ENCODE measurements at places on chromosomes 3 and 15.

- peak; percentile 66 for DNase-seq
Observed at GRCh38 chr15:64224511-64224910, 61.7 kb upstream of the PPIB start.

- DNase-seq = no peak
Observed at GRCh38 chr3:179703816-179704215, 51.0 kb downstream of the USP13 start.

DNA sequence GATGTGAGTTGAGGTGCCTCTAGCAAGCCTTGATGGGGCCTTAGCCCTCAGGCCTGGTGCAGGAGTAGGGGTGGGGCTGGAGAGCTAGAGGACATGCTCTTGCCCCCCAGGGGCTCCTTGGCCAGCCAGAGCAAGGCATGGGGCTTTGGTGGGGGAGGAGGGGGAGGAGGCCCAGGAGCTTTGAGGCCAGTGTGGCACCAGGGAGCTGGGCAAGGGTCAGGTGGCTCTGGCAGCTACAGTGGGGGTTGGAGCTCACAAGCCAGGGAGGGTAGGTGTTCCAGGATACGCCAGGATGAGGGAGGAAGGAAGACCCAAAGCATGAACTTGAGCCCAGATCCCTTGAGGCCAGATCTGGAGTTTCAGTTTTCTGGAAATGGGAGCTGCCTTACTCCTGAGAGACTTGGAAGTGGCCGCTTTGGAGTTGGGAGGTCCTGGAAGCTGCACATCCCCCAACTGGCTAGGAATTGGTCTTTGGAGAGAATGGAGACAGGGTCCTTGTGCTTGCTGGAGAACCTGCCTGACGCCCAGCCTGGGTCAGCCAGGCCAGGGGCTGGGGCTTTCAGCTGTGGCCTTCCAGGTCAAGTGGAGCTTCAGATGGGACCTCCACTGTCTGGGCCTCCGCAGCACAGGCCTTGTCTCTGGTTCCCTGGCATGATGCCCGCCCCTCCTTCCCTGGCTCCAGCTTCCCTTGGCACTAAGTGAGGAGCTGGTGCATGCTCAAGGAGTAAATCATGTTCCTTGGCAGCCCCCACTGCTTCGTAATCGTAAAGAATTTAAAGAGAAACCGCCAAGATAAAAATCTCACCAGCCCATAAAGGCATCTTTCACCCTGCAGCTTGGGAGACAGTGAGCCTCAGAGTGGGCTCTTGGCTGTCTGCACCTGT is 8.7 kb downstream of the SEMA3F start:
- no peak for DNase-seq

GRCh38 chr3:13662238-13662847 is 113.4 kb downstream of the FBLN2 start:
- DNase-seq = peak; percentile 54

- DNase-seq = peak; percentile 48
Observed at GRCh38 chr15:70504299-70504951, 258.9 kb downstream of the UACA start.

DNA sequence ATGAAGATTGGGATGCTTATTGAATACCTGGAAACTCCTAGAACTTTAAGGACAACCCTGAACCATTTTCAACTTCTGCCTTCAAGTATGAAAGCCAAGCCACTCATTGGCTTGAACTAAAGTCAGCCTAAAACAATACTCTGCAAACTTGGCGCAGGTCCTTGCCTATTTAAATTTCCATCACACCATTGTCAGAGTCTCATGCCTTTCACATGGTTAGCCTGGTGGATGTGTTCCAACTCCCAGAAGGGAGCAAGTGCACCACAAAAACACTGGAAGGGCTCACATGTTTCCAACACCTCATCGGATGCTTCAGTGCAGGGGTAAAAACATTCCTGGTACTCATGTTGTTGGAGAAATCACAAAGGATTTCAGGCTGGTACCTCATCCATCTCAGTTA is 511.6 kb upstream of the MDFIC2 start:
- peak; percentile 34 for DNase-seq

DNA sequence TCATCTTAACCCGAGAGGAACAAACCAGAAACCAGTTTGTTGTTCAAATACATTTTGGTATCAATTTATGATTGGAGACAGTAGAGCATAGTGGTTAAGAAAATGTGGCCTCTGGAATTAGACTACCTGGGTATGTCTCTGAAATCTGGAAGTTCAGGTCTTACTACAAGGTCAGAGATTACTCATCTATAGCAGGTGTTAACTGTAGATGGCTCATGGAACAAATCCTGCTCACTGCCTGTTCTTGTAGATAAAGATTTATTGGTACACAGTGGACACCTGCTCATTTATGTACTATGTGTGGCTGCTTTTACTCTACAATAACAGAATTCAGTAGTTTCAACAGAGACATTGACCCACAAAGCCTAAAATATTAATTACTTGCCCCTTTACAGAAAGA is 413.3 kb downstream of the CNTN6 start:
- DNase-seq = no peak

DNA sequence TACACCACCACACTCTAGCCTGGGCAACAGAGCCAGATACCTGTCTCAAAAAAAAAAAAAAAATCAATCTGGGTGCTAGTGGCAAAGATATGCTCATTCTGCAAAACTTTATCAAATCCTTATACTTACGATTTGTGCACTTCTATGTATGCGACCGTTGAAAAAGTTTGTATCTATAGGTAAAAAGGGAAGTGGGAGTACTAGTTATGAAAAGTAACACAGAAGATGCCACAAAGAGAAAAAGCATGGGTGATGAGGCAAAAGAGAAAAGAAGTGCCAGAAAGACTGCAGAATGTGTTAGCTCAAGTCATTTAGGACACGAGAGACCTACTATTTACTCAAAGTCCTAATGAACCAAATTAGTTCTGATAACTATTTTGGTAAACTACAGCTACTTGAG is 407.8 kb downstream of the SHQ1 start:
- no peak for DNase-seq

- no peak for DNase-seq
Observed at GRCh38 chr3:174488527-174488926, 370.6 kb upstream of the NAALADL2 start.

DNA sequence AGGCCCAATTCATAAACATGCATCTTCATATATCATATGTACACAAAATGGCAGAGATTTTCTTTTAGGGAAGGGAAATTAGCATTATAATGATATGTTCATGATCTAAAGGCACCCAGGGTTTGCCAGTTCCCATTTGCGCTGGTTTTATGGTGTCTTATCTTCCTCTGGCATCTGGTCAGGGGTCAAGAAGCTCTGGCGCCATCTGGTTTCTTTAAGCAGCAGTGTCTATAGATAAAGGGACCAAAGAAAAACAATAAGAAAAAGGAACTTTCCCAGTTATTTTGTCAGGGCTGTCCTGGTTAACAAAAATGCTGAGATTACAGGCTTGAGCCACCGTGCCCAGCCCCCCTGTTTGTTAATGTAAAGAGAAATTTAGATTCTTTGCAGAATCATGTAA is 3.3 kb upstream of the DCP1A start:
- peak; percentile 60 for DNase-seq

GRCh38 chr3:56783644-56784447 is 17.9 kb downstream of the ARHGEF3 start:
- DNase-seq = no peak

GRCh38 chr15:37375519-37375918 is 275.2 kb upstream of the MEIS2 start:
- DNase-seq = no peak

GRCh38 chr15:39266890-39267289 is 314.0 kb upstream of the THBS1 start:
- no peak for DNase-seq

DNA sequence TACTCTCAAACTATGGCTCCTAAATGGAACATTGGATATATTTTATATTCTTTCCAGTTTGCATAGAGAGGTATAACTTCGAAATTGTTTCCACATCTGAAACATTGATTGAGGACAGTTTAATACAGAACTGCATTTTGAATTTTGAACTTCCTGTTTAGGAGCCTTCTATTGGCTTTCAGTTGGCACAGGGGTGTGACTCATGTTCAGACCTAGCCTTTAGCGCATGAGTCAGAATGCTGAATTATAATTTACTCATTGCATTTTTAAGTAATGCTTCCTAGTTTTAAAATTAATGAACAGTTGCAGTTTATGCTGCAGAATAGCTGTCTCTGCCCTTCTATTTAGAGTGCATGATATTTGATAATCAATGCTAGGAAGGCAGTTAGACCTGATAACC is 751.7 kb downstream of the CADM2 start:
- DNase-seq = no peak

DNA sequence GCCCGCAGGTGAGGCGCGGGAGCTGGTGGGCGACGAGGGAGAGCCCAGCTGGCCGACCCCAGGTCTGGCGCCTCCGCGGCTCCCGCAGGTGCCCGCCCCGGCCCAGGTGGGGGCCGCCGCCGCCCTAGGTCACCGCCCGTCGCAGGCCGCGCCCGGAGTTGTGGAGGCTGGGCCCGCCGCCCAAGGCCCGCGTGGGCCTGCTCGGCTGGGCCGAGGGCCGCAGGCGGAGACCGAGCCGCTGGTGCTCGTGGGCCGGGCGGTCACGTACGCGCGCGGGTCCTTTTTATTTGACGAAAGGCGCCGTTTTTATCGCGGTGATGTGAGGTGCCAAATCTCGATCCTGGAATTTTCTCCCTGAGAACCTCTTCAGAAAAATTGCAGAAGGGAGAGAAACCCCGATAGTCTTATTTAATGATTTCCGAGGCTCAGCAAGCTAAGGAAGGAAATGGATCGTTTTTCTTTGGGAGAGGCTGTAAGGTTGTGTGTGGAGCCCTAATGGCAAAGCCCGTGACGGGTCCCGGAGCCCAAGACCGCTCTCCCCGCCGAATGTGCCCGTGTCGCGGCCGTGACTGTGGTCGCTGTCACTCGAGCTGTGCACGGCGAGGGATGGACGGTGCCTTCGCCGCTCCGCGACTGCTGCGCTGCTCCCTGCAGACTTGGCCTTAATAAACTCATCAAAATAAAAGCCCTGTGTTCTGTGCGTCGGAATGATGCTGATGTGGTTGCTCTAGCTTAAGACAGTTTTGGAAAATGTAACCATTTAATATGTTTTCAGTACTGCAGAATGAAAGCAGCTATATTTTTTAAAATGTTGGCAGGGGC is 612 bp downstream of the APPL1 start:
- peak; percentile 37 for DNase-seq

DNA sequence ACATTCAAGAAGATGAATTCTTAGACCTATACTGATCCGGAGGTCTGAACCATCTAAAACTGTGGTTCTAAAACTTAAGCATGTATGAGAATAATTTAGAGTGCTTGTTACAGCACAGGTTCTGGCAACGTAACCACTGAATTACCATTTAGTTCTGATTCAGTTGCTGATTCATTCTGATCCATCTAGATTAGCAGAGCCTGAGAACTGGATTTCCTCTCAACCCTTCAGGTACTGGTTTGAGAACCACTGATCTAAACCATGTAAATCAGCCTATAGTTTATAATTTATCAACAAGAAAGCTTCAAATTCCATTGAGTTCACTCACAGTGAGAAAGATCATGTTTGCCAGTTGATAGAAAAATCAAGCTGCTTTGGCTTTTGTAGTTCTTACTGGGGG is 1001.1 kb upstream of the EPHA6 start:
- DNase-seq = no peak

DNA sequence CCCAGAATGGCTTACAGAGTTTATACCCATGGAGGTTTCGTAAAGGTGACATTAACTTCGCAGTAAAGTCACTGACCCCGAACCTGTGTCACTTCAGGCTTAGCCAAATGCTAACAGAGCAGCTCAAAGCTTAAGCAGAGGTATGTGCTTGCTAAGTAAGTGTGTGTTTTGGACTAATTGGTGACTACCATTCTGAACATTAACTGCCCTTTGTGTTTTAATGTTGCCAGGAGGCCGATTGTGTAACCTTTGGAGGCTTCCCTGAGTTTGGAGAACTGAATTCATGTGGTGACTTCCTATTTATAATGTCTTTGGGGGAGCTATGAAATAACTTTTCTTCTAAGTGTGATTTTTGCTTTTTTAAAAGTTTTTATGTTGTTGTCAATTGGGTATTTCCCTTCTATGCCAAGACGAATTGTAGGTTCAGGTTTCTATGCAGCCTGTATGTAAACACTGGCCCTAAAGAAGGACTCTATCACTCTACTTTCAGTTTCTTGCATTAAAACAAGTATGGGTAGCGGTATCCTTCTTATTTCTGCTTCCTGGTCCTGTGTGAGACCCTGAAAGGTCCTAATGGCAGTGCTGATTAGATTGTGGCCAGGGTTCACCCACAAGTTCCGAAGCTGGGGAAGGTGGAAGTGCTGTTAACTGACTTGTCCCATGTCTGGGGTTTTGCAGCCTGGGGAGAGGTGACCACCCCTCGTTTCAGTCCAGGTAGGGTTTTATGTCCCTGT is 86.3 kb downstream of the IGF1R start:
- DNase-seq = no peak

DNA sequence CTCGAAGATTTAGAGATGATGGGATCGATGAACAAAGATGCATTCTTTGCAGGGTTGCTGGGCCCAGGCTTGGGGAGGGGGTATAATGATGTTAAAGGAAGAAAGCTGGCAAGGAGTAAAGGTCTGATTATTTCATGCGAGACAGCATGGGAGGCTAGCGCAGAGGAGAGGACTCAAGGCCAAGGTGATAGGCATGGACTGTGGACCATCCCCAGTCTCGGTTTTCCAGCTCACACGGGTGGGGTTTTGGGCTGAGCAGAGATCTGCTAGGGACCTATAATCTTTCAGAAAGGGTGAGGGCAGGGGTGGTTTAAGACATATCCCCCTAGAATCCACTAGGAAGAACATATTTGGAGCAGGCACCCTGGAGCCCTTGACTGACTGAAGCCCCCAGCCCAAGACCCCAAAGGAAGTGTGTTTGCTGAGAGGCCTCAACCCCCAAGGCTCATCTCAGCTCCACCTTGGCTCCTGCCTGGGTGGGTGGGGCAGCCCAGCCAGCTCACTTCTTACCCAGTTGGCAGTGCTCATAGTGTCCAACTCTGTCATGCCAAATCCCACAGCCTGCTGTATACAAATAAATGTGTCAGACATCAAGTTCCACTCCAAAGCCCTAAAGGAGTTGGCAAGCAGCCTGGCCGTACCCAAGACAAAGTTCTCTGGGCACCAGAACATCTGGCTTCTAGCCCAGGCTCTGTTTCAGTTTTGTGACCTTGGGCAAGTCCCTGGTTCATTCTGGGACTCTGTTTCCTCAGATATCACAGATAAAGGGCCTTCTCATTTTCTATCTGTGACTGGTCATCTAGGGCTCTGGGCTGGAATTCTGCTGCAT is 17.9 kb downstream of the ACSBG1 start:
- DNase-seq = no peak

DNA sequence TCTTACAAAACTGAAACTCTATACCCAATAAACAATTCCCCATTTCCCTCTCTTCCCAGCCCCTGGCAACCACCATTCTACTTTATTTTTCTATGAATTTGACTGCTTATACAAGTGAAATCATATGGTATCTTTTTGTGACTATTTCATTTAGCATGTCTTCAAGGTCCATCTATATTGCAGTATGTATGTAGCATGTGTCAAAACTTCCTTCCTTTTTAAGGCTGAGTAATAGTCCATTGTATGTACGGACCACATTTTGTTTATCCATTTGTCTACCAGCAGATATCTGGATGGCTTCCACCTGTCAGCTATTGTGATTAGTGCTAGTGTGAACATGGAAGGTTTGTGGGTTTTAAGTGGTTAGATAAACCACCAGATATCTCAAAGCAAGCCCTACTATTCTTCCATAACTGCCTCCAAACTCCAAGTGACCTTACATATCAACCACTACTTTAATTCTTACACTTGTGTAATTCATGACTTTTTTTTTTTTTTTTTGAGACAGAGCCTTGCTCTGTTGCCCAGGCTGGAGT is 134.7 kb downstream of the TMCC1 start:
- DNase-seq = no peak

GRCh38 chr15:29094711-29095110 is 174.9 kb downstream of the NSMCE3 start:
- peak; percentile 57 for DNase-seq
